Stimulated activated CD8-positive, alpha-beta memory T cell treated with anti-CD3 and anti-CD28 coated beads, Interleukin-15, amount 100 ng/mL, for 4 hours (primary cell): ENCODE measurements at places on chromosomes 12 and 14.

- no peak for DNase-seq
Observed at GRCh38 chr14:33229269-33229929, 290.7 kb downstream of the NPAS3 start.

- DNase-seq: no peak
Observed at GRCh38 chr14:33707716-33708115, 243.2 kb downstream of the EGLN3 start.

DNA sequence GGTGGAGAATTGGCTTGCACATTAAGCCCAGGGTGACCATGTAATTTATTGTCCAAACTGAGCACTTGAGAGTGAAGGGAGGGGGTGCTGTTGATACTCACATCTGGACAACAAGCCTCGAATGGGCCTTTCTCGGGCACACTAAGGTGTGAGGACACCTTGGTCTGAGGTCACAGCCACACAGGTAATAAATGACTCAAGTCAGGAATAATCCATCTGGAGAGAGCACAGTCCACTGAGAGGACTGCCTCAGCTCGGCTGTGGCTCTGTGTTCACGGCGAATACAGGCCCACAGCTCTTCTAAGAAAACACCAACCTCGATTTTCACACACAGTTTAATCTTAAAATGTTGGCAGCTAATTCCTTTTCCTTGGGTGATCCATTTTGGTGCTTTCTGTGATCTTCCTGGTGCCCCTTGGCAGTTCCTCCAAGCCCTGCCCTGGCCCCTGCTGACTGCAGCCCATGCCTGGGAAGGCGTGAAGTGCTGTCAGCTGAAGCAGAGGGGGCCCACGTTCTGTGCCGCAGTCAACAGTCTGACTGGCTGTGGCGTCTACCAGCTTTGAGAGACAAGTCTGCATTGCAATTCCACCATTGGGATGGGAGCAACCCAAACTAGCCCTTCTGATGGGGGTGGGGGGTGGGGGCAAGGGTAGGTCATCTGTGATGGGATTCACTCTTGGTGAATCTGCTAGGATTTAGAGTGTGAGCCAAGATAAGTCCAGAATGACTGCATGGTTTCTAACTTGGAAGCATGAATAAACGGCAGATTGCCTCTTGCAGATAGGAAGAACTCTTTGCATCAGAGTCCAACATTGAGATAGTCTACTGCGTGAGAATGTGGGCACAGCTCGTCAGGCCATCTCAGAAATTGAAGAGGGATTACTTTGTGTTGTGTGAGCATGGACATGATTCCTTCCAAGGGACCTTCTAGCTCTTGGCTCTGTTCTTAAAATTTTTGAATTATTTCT lies 42.8 kb downstream of the ZNF664 start:
- DNase-seq: no peak

DNA sequence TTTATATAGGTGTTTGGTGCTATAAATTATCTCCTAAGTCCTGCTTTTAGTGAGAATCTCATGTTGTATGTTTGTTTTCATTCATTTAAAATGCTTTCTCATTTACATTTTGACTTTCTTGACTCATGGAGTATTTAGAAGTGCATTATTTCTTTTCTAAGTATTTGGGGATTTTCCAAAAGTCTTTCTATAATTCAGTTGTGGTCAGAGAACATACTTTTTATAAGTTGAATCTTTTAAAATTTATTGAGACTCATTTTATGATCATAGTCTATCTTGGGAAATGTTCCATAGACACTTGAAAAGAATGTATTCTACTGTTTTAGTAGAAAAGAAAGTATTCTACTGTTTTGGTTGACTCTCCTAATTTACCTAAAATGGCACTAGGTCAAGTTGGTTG lies 168.2 kb downstream of the AKAP6 start:
- no peak for DNase-seq

GRCh38 chr14:54683882-54684794 lies 117.2 kb downstream of the SAMD4A start:
- no peak for DNase-seq

GRCh38 chr14:81449114-81449513 lies 49.0 kb upstream of the STON2 start:
- no peak for DNase-seq

- no peak for DNase-seq
Observed at GRCh38 chr14:77498984-77499527, 440 bp upstream of the ISM2 start.

GRCh38 chr12:26798023-26798422 lies 35.0 kb downstream of the ITPR2 start:
- no peak for DNase-seq

- no peak for DNase-seq
Observed at GRCh38 chr14:46306267-46306666, 345.3 kb downstream of the RPL10L start.

GRCh38 chr12:130433411-130433810 lies 95.7 kb downstream of the PIWIL1 start:
- DNase-seq: no peak

DNA sequence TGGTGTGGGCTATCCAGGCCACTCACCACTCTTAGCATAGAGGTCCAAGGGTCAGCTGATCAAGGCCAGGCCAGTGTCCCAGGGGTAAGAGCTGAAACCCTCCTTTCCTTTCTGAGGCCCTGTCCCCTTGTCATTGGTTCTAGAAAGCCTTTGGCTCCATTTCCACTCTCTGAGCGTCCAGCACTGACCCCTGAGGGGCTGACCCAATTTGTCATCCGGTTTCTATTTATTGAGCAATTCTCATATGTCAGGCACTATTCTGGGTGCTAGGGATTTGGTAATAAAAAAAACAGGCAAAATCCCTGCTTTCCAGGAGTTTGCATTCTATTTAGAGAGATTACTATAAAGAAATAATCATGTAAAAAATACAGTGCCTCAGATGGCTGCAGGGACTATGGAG lies 3.4 kb downstream of the KRT77 start:
- no peak for DNase-seq

- no peak for DNase-seq
Observed at GRCh38 chr12:48981757-48982157, 3.6 kb downstream of the WNT1 start.

DNA sequence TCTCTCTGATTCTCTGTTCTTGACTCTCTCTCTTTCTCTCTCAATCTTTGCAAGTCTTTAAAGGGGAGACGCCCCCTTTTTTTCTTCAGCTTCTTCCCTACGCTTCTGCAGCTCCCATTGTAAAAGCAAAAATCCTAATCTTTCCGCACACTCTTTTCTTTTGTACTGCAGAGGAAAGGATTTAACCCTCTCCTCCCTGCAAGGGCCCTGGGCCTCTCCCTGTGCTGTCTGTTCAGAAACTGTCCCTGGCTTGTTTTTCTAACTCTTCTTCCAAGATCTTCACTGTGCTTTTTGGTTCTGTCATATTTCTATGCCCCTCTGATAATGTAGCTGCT lies 10.9 kb upstream of the SALL2 start:
- DNase-seq: no peak

DNA sequence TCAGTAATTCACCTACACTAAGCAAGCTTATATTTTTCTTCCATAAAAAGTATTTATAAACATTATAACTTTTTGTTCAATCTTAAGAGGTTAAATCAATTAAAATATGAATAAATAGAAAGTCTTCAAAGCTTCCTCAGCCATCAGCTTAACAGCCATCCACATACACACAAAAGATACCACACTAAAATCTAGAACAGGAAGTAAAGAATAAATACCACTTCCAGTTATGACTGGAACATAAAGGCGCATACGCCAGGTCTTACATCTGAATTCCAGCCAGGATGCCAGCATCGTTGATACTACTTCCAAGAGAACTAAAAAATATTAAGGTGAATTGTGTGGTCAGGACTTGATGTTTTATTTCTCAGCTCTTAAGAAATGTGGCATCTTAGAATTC lies 17.0 kb downstream of the SIX1 start:
- no peak for DNase-seq

- no peak for DNase-seq
Observed at GRCh38 chr12:65106948-65107347, 14.2 kb downstream of the WIF1 start.

GRCh38 chr12:103387385-103387784 lies 108.4 kb downstream of the C12orf42 start:
- DNase-seq: no peak

DNA sequence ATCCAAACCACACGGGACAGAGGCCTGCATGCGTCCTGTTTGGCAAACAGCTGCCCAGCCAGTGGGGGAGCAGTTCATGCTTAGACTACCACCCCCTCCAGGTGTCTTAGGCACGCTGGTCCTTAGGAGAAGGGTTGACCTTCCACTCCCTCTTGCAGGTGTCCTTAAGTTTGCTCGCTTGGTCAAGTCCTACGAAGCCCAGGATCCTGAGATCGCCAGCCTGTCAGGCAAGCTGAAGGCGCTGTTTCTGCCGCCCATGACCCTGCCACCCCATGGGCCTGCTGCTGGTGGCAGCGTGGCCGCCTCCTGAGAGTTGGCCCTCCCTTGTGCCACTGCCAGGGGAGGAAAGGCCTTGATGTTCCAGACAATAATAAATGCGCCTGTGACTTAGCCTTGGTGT lies 1.8 kb downstream of the C12orf57 start:
- DNase-seq: no peak

DNA sequence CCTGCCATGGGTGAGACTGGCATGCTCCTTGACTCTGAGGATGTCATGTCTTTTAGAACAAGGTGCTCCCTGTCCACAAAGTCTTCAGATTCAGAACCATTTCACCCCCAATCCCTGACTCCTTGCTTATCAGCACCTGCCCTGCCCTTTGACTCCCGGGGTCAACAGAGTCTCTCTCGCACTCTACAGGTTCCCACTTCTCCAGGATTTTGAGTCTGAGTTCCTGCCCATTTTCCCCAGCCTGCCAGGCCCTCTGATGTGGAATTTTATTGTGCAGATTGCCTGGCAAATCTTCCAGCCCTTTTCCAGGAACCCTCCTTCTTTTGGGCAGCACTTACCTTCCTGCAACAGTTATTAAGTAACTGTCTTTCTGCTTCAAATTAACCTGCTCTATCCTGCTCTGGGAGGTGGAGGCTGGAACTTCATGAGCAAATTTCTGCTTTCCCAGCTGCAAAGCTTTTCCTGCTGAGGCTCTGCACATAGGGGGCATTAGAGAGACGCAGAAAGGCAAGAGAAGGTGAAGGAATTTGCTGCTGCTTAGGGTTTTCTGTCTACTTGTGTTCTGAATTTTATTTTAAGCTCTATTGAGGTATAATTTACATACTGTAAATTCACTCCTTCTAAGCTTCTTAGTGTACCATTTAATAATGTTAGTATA lies 259.1 kb downstream of the PCNX1 start:
- DNase-seq: no peak

DNA sequence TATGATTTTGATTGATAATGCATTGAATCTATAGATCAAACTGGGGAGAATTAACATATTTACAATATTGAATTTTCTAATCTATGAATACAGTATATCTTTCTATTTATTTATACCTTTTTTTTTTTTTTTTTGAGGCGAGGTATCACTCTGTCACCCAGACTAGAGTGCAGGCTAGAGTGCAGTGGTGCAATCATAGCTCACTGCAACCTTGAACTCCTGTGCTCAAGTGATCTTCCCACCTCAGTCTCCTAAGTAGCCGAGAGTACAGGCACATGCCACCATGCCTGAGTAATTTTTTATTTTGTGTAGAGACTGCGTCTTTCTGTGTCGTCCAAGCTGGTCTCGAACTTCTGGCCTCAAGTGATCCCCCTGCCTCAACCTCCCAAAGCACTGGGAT lies 20.4 kb downstream of the LTBR start:
- DNase-seq: no peak

DNA sequence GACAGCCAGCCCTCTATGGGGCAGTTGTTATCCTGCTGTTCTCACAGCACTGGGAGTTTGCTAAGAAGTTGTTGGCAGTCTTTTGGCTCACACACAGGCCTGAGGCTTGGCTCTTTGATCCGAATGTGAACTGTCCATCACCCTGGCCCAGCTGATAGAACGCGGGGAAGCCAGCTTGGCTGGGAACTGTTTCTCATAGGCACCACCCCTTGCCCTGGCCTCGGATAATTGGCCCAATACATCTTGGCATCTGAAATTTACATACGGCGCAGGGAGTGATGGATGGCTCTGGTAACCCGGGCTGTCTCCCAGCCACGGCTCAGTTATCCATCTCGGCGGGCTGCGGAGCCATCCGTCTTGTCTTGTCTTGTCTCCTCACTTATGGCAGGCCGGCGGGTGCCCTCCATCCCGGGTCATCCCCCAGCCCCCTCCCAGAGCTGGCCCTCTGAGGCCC lies 164.1 kb downstream of the PHETA1 start:
- DNase-seq: no peak

GRCh38 chr14:87000081-87000480 lies 992.9 kb downstream of the GALC start:
- no peak for DNase-seq

- no peak for DNase-seq
Observed at GRCh38 chr14:75046899-75047298, 4.4 kb downstream of the MLH3 start.

DNA sequence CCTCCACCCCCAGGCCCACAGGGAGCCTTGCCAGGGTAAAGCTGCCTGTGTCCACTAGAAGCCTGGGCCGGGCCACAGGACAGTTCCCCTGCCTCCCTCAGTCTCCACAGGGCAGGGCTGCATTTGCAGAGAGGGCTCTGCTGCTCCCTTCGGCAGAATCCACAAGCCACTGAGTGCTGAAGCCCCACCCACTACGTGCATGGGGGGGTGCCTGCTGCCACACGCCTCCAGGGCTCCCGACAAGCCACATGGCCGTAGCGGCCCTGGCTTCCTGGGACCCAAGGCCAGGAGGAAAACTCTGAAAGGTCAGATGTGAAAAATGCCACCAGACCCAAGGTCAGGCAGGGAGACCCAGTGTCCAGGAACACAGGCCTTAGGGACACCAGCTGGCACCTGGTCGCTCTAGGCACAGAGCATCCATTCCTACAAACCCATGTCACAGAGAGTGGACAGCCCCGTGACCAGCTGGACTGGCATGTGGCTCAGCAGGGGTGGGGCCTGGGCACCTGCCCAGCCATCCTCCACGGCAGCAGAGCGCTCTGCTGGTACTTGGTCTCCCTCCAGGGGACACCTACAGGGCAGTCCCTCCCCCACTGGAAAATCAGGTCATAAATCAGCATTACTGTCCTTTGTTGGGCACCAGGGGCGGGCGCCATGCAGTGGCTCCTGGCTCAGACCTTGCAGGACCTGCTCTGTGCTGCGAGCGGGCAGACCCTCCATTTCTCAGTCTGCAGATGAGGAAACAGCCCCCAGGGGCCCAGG lies 42.9 kb downstream of the CCDC85C start:
- no peak for DNase-seq

DNA sequence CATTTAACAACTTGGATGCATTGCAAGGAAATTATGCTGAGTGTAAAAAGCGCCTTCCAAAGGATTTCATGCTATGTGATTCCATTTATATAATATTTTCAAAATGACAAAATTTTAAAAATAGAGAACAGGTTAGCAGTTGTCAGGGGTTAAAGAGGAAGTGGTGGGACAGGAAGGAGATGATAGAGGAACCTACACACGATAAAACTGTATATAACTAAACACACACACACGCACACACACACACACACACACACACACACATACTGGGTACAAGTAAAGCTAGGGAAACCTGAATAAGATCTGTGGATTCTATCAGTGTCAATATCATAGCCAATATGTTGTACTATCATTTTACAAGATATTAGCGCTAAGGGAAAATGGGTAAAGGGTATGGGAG lies 17.2 kb downstream of the TTC9 start:
- no peak for DNase-seq
